ENCODE measurements at places on chromosomes 1 and 21.

- no peak for DNase-seq
Observed at GRCh38 chr1:94236013-94236491, 1.3 kb downstream of the ARHGAP29 start.

- peak; percentile 25 for DNase-seq
Observed at GRCh38 chr1:214603819-214604252, 841 bp downstream of the CENPF start.

DNA sequence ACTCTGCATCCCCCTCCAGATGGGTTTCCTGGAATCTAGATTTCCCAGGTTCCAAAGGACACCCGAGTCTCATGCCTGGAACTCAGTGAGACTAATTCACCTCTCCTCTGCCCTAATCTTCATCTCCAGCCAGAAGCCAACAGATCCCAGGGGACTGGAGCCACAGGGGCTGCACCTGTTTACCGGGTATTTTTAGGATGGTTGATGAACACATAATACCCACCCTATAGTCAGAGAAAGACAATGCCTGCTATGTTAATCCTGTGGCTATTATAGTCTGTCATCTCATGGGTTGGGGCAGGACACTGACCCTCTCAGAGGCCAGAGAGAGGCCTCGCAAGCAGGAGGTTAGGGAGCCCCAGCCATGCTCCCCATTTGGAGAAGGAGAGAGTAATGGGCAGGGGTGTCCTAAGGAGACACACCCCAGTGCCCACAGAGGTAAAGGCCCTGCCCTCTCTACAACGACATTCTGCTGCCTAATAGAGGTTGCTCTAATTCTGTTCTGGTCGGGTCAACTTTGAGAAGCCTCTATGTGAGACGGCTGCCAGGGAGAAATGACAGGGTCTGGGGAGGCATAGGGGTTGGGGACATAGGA lies 1.0 kb upstream of the TNNI1 start:
- DNase-seq = no peak

GRCh38 chr1:88813471-88813870 lies 77.9 kb downstream of the GTF2B start:
- DNase-seq = no peak

GRCh38 chr21:26164311-26164710 lies 6.3 kb downstream of the APP start:
- DNase-seq = no peak

DNA sequence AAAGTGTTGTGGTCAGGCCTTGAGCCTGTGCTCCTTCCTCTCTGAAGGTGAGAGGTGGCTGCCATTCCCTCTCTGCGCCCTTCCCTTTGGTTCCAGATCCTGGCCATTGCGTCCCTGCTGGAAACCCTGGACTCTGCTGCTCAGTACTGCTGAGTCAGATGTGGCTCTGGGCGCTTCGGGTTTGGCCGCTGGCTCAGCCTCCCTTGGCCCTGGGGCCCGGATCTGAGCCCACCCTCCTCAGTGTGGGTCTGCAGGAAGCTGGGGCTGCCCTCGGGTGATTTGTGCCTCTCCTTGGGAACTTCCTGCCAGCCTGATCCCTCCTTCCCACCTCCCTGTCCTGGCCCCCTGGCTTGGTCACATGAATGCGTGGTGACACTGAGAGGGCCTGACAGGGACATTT lies 32.2 kb downstream of the QSOX1 start:
- no peak for DNase-seq

DNA sequence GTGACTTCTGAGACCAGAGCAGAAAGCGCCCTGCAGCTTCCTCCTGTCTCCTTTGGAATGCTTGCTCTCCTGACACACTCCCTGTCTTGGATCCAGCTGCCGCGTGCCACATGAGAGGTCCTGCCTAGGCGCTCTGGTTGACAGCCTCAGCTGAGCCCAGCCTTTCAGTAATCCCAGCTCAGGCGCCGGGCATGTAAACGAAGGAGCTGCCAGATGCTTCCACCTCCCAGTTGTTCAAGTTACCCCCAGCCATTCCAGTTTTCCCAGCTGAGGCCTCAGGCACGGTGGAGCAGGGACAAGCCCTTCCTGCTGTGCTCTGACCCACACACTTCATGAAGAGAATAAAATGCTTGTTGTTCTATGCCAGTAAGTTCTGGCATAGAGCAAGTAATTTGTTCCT lies 14.3 kb upstream of the CD34 start:
- DNase-seq = peak; percentile 52

DNA sequence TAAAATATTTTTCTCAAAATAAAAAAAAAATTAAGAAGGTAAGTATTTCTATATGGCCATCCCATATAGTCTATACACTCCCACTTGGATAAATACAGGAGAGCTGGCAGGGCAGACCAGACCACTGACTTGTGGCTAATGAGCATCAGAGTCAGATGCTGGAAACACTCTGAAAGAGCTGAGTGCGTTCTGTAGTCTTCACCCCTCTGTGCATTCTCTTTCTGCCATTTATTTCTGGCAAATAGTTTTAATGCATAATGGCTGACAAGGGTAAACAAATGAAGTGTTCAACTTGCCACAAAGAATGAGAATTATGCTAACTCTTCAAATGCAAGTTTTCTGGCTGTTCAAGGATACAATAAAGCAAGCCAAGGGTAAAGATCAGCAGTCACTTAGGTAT lies 191.7 kb downstream of the TTLL7 start:
- DNase-seq = no peak

DNA sequence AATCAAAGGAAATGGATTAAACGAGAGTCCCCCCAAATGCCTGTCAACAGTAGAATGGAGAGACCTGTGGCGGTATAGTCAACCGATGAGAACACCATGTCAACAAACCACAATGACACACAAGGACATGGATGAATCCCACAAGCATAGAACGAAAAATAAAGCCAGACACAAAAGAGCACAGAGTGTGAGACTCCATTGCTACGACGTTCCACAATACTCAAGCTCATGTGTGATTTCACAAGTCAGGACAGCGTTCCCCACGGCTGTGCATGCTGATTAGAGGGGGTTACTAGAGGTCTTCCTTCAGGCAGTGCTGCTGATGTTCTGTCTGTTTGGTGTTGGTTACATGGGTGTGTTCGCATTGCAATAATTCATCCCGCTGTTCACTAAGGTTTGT lies 5.8 kb upstream of the PLA2G2D start:
- DNase-seq = no peak

GRCh38 chr1:29180497-29181412 lies 945 bp downstream of the SRSF4 start:
- DNase-seq = no peak

GRCh38 chr1:87743256-87743655 lies 414.6 kb downstream of the LMO4 start:
- no peak for DNase-seq

DNA sequence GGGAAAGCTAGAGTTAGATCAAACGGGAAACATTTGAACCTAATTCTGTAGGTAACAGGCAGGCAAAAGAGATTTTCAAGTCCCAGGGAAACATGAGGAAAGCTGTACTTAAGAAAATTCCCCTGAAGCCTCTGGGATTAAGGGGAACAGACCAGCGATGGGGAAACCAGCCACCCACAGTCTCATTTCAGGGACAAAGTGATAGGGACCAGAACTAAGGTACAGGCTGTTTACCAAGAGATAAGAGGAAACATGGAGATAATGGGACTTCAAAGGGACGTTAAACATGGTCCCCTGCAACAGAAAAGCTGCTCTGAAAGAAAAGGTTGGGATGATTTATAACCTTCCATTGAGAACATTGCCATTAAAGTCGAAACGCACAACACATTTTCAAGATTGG lies 84.4 kb downstream of the NTPCR start:
- DNase-seq = no peak

- no peak for DNase-seq
Observed at GRCh38 chr1:172661107-172661506, 2.2 kb downstream of the FASLG start.

DNA sequence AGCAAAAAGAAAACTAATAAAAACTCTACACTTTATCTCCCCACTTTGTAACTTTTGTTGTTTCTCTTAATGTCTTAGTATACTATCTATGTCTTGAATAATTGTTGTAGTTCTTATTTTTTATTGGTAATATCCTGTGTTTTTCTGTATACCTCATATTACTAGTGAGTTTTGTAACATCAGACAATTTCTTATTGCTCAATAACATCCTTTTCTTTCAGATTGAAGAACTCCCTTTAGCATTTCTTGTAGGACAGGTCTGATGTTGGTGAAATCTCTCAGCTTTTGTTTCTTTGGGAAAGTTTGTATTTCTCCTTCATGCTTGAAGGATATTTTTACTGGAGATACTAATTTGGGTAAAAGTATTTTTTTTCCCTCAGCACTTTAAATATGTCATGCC lies 79.8 kb upstream of the LRRC8B start:
- no peak for DNase-seq

- no peak for DNase-seq
Observed at GRCh38 chr1:219710529-219711194, 97.8 kb upstream of the ZC3H11B start.

DNA sequence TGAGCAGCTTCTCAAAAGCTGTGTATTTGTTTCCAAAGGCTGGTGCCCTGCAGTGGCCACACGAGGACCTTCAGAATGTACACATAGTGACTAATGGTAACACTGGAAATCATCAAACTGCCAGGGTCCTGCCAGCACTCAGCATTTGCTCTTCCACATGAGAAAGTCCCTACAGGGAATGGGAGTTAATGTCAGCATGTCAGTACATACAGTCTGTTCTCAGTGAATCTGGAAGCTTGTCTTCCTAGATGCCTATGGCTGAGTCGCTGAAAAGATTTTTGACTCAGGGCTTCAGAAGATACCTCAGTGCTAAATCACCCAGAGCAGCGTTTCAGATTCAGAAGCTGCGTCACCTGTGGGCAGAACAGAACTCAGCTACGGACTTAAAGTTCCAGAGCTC lies 108.2 kb downstream of the CDC7 start:
- DNase-seq = no peak

DNA sequence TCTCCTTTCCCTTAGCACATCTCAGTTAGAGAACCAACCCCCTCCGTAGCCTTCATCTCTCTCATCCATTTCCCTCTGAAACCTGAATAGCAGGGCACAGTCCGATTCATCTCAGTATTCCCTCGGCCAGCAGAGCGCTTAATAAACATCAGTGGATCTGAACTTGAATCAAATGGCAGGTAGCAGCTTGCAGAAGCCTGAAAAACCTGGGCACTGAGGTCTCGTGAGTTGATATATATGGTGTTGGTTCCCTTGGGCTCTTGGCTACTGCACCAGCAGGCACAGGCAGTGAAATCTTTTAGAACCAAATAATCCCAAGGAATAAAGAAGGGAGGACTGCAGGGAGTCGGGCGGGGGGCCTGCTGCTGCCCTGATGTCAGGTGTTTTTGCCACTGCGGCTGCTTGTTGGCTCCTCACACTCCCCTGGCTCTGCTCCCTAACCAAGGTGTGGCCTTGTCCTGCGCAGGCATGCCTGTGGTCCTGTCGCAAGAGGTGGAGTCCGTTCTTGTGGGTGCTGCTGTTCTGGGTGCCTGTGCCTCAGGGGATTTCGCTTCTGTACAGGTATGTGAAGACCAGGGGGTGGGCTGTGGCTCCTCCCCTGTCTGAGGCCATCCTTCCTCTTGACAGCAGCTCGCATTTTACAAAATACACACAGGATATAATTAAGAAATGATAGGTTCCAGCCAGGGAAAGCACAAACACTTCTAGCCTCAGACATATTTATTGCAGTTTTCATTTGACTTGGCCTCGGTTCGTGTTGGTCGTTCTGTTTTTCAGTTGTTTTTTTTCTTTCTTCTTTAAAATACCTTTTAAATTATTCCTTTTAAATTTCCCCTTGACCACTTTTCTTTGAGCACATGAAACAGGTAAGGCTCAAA lies 140.9 kb upstream of the HOOK1 start:
- no peak for DNase-seq

GRCh38 chr21:44713846-44714245 lies 2.5 kb upstream of the TSPEAR start:
- no peak for DNase-seq

GRCh38 chr1:215786997-215787396 lies 219.9 kb downstream of the KCTD3 start:
- no peak for DNase-seq

DNA sequence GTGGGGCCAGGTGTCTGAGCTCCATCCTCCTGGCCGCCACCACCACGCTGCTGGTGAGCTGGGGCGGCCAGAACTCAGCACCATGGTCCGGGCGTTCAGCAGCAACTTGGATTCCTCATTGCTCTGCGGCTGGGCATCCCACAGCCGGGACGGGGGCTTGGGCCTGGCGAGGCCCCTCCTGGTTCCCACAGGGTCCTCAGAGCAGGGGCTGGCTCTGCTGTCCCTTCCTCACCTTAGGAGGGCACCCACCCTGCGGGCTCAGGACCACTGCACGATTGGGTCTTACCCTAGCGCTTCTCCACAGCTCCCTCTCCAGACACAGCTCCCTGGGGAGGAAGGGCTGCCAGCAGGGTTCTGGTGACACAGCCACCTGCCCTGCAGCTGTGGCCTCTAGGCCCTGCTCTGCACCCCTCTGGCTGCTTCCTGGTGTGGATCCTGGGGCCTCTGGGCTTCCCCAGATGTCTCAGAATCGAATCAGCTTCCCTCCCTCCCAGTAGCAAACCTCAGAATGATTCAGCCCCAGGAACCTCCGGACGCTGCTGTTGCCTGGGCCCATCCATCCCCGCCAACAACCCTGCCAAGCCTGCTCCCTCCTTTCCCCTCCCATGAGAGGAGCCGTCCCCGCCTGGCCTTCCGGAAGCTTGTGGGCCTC lies 25.0 kb downstream of the CRYAA start:
- no peak for DNase-seq

DNA sequence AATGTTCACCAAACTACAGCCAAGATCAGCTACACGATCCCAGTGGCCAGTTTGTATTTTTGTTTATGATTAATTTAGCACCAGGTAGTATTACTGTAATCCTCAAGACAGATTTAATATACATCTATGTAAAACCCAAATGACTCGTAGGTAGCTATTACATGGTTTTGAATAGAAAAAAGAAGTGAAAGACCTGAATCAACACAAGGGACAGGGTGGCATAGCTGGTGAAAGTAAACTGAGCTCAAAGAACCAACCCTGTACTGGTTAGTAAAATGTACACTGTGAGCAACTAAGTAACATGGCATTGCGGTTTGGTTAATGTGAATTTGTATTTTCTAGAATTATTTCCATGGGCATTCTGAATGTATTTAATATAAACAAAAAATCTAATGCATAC lies 8.8 kb downstream of the GPATCH2 start:
- DNase-seq = no peak
